A549 treated with Hydrocortisone at 1 μM for 4 hours (cell line): ENCODE measurements at places on chromosomes 11 and 22. TPM values are rescaled to one million over a fixed set of nuclear protein-coding genes. Genes with fewer than 3 reads are reported as not detected.

Gene CHRM1
- total RNA-seq: 0.06 to 0.13 TPM (median 0.08 TPM) in 5 replicates

Gene OR51B4
- total RNA-seq: not detected in 5 replicates

Gene GPHA2
- total RNA-seq: not detected in 5 replicates

Gene CELSR1
- 27.0 to 29.8 TPM (median 29.1 TPM) in 5 replicates for total RNA-seq

Gene B3GAT1
- total RNA-seq: 0.02 to 0.07 TPM in 2 of 5 replicates, not detected in the others

Gene EFCAB6
- 0.30 to 0.55 TPM (median 0.40 TPM) in 5 replicates for total RNA-seq

Gene TRIM6
- total RNA-seq: 6.3 to 10.1 TPM (median 8.4 TPM) in 5 replicates
